NCI-H345 (cell line): ENCODE measurements at places on chromosomes 3 and 15.

DNA sequence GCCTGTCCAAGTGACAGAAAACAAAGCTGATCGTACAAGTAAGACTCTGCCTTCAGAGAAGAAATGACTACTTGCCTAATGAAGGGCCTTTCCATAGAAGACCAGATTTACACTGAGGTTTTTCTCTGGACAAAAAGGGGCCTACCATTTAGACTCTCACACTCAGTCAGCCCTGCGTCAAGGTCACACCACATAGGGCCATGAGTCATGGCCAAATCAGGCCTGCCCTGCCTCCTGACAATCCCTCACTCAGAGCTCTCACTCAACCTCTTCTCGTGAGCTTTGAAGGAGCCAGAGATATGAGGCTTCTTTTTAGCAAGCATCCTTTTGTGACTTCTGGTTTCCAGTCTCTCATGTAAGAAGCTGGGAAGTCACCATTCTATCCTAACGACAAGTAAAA lies 68.1 kb upstream of the NMNAT3 start:
- no peak for DNase-seq

DNA sequence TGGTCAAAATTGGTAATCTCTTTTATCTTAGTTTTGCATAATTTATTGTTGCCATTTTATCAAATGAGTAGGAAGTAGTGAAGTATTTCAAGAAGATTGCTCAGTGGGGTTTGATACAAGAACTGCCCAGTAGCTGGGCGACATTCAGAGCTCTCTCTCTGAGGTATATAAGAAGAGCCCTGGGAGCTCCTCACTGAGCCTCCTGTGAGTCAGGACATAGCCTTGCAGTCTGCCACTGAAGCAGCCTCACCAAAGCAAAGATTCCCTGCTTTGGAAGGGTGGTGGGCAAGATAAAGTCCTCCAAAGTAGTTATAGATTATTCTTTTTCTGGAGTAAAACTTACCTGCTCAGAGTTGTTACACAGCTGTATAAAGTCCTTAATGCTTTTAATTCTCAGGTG lies 26.1 kb downstream of the SKIL start:
- DNase-seq, result no peak

DNA sequence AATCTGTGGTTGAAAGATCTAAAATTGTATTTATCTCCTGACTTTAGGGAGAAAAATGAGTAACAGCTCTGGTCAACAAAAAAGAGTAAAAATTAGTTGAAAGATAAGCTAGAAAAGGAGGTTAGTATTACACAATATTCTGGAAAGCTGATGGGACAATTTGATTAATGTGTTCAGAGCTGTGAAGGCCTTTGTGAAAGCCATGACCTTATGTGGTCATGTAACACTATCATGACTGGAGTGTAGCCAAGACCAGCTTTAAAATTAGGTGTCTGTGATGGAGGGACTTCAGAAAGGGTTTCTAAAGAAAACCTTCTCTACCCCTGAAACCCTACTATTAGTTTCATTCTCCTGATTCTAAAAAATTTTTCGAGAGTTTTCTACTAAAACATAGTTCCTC lies 127.2 kb downstream of the NFKBIZ start:
- DNase-seq, result no peak

DNA sequence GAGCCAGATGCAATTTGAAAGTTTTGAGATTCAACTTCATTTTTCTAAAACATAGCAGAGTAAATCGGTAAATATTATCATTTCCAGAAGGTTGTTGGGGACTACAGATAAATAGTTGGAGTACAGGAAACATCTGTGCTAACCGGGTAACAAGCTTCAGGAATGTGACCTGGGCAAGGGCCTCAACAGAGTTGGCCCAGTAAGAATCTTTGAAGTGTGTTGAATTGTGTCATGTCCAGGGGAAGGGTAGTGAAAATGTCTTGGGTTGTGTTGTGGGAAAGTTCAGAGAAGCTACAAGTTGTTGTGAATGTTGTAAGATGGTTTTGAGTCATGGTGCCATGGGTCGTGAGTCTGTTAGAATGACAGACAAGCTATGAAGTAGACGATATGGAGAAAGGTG lies 35.7 kb downstream of the SQOR start:
- DNase-seq, result no peak

DNA sequence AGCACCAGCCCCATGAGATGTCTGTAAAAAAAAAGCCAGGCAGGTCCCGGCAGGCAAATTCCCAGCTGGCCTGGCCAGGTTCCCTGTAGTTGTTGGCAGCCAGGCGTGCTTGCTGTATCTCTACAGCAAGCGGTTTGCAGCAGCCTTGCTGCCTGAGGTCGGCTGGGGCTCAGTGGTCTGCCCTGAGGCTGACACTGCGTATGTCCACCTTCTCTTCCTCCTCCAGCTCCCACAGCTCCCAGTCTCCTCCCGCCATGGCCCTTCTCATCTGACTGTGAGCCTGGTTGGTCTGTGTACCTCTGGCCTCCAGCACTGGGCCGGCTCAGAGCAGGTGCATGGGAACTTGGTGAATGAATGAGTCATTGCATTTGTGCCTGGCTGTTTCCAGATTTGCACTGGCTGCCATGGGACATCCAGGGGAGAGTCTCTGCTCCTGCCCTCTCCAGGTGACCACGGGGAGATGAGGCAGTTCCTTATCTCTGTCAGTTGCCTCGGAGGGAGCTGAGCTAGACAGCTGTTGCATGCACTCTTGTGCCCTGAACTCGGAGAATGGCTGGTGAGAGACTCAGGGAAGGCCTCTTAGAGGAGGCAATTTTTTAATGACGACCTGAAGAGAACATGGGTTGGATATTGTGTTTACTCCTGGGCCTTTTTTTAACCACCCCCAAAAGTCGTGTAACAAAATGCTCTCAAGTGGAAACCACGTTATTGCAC lies 43.0 kb downstream of the SPSB4 start:
- peak; percentile 21 for DNase-seq

- no peak for DNase-seq
These were observed 325.8 kb upstream of the NAALADL2 start for GRCh38 chr3:174533286-174533685.

GRCh38 chr3:49895791-49896190 lies 7.9 kb downstream of the MST1R start:
- DNase-seq, result no peak

DNA sequence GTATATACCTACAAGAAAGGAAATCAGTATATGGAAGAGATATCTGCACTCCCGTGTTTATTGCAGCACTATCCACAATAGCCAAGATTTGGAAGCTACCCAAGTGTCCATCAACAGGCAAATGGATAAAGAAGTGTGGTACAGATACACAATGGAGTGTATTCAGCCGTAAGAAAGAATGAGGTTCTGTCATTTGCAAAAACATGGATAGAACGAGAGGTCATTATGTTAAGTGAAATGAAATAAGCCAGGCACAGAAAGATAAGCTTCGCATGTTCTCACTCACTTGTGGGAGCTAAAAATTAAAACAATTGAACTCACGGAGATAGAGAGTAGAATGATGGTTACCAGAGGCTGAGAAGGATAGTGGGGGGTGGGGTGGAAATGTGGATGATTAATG lies 53.1 kb downstream of the FAM81A start:
- peak; percentile 54 for DNase-seq

DNA sequence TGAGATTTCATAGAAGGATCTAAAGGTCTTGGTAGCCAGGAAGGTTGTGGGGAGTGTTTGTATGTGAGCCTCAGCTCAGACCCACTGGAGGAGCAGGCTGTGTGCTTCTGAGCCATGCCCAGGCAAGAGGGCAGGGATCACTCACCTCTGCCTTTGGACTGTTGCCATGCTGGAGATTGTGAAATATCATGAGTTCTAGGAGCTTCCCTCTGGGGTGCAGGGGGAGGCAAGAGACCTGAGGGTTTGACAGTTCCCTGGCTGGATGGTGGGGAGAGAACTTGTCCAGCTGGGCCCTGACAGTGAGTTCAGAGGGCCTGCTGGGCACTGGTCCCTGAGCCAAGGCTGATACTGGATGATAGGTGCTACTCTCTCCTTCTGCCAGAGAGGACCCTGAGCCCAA lies 6.0 kb downstream of the SLC6A1 start:
- no peak for DNase-seq

DNA sequence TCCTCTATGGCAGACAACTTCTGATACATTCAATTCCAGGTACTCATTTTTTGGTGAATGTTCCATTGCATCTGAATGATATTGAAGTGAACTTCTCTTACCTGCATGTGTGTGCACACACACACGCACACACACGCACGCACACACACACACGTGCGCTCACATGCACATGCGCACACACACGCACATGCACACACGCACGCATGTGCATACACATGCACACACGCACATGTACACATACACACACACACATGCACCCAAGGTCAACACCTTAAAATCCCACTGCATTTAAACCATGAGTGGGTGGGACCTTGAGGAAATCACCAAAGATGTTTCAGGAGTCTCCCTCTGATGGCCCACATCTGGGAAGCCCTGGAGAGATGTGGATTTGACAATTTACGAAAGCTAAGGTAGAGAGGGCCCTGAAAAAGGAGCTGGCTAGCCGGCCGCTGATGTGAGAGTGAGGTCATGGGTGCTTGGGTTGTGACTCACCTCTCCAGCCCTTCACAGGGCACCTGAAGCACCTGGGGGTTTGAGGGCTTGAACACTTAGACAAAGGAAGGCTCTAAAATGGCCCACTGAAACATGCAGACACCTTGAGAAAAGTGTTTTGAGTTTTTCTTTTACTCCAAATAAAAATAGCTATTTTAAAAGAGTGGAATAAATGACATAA lies 269.1 kb upstream of the LRRFIP2 start:
- no peak for DNase-seq

DNA sequence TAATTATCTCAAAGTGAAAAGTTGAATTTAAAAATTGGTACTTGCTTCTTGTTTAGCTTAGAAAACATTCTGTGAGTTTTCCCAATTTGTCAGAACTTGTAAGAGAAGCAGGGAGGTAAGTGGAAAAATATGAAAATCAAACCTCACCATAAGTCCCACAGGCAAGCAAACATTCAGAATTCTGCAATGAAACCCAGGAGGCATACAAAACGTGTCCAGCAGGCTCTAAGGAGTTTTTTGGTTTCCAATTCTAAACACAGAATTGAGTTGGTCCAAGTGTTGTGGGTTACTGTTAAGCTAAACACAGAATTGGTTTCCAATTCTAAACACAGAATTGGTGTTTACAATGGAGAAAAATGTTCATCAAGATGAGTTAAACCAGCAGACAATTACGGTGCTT lies 27.1 kb upstream of the ACKR4 start:
- DNase-seq, result no peak

GRCh38 chr3:2595486-2595885 lies 496.8 kb downstream of the CNTN4 start:
- DNase-seq, result no peak

GRCh38 chr3:5456199-5456598 lies 268.7 kb downstream of the EDEM1 start:
- DNase-seq, result no peak

DNA sequence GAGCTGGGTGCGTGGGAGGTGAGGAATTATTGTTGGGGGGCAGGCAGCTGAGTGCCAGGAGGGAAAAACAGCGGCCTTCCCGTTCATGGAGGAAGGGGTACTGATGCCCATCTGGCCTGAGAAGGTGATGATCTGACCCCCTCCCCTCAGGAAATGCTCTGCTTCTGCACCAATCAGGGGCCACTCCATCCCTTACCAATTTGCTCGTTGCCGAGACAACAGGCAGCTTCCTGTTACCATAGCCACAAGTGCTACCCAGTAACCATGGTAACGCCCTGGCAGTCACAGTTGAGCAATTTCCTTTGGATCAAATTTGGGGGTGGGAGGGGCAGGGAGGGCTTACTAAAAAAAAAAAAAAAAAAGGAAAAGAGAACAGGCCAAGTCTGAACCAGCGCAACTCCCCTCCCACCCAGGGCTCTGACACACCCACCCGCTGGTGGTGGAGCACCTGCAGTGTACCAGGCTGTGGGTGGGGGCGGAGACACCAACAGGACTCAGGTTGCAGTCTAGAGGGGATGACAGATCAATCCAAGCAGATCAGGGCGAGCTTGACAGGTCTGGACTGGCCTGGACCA lies 13.7 kb downstream of the CELF6 start:
- DNase-seq, result no peak

- no peak for DNase-seq
These were observed 96.6 kb upstream of the CLSTN2 start for GRCh38 chr3:139838269-139838957.

DNA sequence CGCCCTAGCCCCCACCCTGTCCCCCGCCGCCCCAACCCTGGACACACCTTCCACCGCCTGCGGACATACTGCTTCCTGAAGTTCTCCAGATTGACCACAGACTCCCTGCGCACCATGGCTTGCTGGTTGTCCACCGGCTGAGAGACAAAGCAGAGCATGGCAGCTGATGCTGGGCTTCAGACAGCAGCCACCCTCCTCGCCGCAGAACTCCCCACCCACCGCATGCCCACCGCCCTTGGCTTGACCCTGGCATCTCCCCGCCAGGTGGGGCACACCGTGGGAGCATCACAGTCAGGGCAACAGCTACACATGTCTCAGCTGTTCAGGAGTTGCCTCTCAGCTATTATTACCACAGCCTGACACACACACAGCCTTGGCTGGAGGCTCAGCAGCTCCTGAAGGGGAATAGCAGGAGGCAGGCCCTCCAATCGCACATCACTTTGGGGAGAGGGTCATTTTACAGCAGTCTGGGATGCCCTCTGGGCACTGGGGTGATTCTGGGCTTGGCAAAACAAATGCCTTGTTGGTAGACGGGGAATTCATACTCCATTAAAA lies 78.4 kb upstream of the HERC1 start:
- DNase-seq, result no peak

GRCh38 chr3:76824658-76825240 lies 215.2 kb upstream of the ROBO2 start:
- no peak for DNase-seq

GRCh38 chr3:58471025-58471887 lies 20.6 kb upstream of the KCTD6 start:
- DNase-seq, result peak; percentile 90

DNA sequence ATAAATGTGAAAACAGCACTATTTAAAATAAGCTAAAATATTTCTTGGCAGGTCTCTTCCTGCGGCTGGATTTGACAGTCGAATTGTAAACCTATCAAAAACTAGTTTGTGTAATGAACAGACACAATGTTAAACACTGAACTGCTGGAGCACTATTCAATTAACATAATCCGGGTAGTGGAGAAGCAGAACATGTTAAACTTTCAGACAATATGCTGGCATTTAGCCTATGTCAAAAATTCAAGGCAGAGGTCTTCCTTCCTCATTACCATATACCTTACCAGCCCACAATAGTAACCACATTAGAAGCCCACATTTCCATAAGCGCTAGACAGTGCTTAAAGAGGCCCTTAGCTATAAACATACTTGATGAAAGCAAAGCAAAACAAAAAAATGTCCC lies 1042.9 kb downstream of the ROBO1 start:
- DNase-seq, result no peak
